ENCODE measurements at places on chromosomes 3 and 15. TPM values are rescaled to one million over a fixed set of nuclear protein-coding genes. Genes with fewer than 3 reads are reported as not detected.

DNA sequence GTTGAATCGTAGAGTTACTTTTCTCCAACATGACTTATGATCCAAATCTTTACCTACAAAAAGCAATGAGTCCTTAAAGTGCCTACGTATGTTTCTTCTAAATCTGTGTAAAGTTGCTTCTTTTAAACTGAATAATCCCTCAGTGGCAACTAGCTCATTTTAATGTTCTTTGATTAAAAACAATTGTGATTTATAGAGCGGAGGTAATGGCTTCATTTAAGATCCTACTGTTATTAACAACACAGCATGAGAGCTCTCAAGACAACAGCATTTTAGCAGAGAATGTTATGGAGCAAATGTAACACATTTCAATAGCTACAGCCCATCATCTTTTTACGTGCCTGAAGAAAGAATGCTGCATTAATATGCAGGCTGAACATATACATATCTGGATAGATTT lies 55.3 kb upstream of the VGLL3 start:
- no peak for DNase-seq
- no peaks in the 10 kb centered on the region for H3K36me3 ChIP-seq
- H3K4me1 ChIP-seq: no peaks in the 10 kb centered on the region

Gene QARS1
- 297 TPM for total RNA-seq

GRCh38 chr3:171563298-171563697 lies 103.1 kb upstream of the TNIK start:
- no peaks in the 10 kb centered on the region for H3K36me3 ChIP-seq
- H3K4me1 ChIP-seq: no peaks in the 10 kb centered on the region
- no peaks in the 10 kb centered on the region for H3K27me3 ChIP-seq
- DNase-seq: peak; percentile 27

GRCh38 chr3:115359536-115359935 lies 212.4 kb upstream of the ZBTB20 start:
- H3K4me3 ChIP-seq: no peak overlapping the region
- no peaks in the 10 kb centered on the region for H3K4me1 ChIP-seq
- H3K27ac ChIP-seq: no peak overlapping the region
- H3K27me3 ChIP-seq: no peaks in the 10 kb centered on the region
- DNase-seq: no peak

Gene FBXW12
- total RNA-seq: not detected

- H3K4me1 ChIP-seq: no peaks in the 10 kb centered on the region
- H3K27ac ChIP-seq: no peak overlapping the region
- H3K27me3 ChIP-seq: 0 out of 2 replicates have a peak, but pooled peaks cover 4% of the 10 kb centered on the region
- H3K36me3 ChIP-seq: no peaks in the 10 kb centered on the region
- no peak for DNase-seq
Observed at GRCh38 chr15:61159901-61160300, 69.2 kb downstream of the RORA start.

DNA sequence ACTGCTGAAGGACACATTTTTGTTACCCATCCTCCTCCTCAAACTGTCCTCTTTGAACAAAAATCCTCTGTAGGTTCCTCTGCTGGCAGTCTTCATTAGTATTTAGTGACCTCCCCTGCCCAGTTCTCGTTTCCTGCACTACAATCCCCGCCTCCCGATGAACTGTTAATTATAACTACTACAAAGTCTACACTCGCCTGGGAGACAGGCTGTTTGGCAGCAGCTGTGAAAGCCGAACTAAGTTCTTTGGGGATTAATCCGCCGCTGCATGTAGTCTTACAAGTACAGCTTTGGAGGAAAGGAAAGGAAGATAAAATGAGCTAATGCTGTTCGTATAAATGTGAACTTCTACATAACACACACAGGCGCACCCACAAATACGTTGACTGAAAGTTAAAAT lies 160.0 kb upstream of the WNT5A start:
- H3K36me3 ChIP-seq: no peaks in the 10 kb centered on the region
- no peak overlapping the region for H3K4me3 ChIP-seq
- DNase-seq: no peak
- H3K27ac ChIP-seq: no peak overlapping the region
- H3K4me1 ChIP-seq: no peaks in the 10 kb centered on the region
- H3K27me3 ChIP-seq: peaks cover 7% of the 10 kb centered on the region

- H3K36me3 ChIP-seq: no peaks in the 10 kb centered on the region
- H3K27ac ChIP-seq: no peak overlapping the region
- peaks cover 2% of the 10 kb centered on the region for H3K27me3 ChIP-seq
- DNase-seq: no peak
Observed at GRCh38 chr15:57485869-57486268, 105.8 kb upstream of the MYZAP start.

DNA sequence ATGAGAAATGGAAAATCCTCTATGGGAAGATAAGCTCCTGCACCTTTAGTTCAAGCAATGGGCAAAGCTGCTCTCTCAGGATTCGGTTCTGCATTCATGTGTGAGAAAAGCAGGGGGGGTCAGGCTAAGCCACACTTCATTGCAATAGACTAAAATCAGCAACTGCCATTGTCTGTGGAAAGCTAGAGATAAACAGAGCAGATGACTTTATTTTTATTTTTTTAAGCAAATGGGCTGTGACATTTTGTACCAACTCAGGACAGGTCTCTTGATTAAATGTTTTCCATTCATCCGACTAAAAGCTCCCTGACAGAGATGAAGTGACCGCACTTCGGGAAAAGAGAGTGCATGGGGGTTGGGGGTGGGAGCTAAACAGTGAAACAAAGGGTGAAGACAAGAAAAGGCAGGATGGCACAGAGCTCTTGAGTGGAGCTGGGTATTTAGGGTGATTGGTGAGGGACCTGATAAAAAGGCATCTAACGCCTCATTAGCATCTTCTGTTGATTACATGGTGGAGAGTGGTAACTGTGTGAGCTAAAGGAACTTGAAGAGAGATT lies 987.4 kb downstream of the TUSC7 start:
- DNase-seq: no peak
- no peaks in the 10 kb centered on the region for H3K27me3 ChIP-seq
- H3K27ac ChIP-seq: no peak overlapping the region
- H3K36me3 ChIP-seq: no peaks in the 10 kb centered on the region
- H3K4me3 ChIP-seq: no peak overlapping the region

GRCh38 chr3:59783468-59783988 lies 733.7 kb upstream of the CFAP20DC start:
- H3K36me3 ChIP-seq: no peaks in the 10 kb centered on the region
- no peaks in the 10 kb centered on the region for H3K27me3 ChIP-seq
- H3K4me3 ChIP-seq: no peak overlapping the region

DNA sequence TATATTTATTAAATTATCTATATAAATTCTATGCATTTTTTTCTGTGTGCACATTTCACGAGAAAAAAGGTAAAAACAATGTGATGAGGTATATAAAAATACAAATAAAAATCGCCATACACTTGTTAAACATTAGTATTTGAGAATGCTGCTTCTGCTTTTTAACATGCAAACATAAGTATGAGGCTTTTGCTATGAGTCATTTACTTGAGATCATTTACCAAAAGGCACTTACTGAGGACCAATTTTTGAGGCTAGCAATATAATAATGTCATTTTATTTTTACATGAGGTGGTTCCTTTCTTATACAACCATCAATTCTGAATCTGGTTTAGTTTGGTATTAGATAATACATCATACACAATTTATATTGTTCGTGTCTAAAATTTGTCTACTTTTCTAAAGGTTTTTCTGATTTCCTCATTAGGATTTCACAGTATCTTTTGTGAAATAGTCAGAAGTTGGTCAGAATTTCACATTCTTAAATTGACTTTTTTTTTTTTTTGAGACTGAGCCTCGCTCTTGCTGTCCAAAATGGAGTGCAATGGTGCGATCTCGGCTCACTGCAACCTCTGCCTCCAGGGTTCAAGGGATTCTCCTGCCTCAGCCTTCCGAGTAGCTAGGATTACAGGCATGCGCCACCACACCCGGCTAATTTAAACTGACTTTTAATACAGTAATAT lies 25.6 kb downstream of the DCUN1D1 start:
- no peaks in the 10 kb centered on the region for H3K27me3 ChIP-seq
- 0 out of 2 replicates have a peak, but pooled peaks cover under 1% of the 10 kb centered on the region for H3K4me1 ChIP-seq
- peaks cover 46% of the 10 kb centered on the region for H3K36me3 ChIP-seq
- no peak overlapping the region for H3K4me3 ChIP-seq
- no peak for DNase-seq

Gene KNSTRN
- 65.7 TPM for total RNA-seq

GRCh38 chr3:136042608-136043221 lies 77.2 kb downstream of the PPP2R3A start:
- H3K36me3 ChIP-seq: no peaks in the 10 kb centered on the region
- no peak overlapping the region for H3K4me3 ChIP-seq
- no peaks in the 10 kb centered on the region for H3K4me1 ChIP-seq
- no peak overlapping the region for H3K27ac ChIP-seq
- no peaks in the 10 kb centered on the region for H3K27me3 ChIP-seq

GRCh38 chr3:133124511-133124910 lies 86.3 kb downstream of the TMEM108 start:
- H3K36me3 ChIP-seq: no peaks in the 10 kb centered on the region
- no peaks in the 10 kb centered on the region for H3K27me3 ChIP-seq
- peak; percentile 30 for DNase-seq
- no peak overlapping the region for H3K4me3 ChIP-seq

Gene CLDN1
- total RNA-seq: 0.34 TPM

- H3K4me1 ChIP-seq: no peaks in the 10 kb centered on the region
- H3K4me3 ChIP-seq: no peak overlapping the region
- H3K36me3 ChIP-seq: no peaks in the 10 kb centered on the region
- no peaks in the 10 kb centered on the region for H3K27me3 ChIP-seq
- H3K27ac ChIP-seq: no peak overlapping the region
- DNase-seq: no peak
Observed at GRCh38 chr3:131303848-131304247, 77.7 kb upstream of the NUDT16 start.

Gene TIGIT
- total RNA-seq: 0.11 TPM
